ENCODE measurements at places on chromosomes 3 and 15.

- no peak for DNase-seq
Observed at GRCh38 chr3:19961960-19962359, 15.1 kb downstream of the RAB5A start.

DNA sequence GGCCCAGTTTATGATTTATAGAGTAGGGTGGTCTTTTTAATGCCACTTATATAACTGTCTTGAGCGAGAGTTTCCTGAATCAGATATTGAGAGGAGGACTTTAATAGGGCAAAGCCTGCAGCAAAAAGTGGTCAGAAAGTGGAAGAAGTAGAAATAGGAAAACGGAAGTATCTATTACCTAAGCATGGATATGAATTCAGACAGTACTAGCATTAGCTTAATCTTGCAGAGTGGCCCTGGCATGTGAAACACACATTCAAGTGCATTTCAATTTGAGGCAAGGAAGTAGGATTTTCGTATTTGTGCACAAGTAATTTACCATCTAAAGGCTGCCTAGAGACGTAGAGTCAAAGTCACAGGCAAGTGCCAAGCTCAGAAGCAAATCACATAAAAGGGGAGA lies 622.3 kb downstream of the DIPK2A start:
- no peak for DNase-seq

DNA sequence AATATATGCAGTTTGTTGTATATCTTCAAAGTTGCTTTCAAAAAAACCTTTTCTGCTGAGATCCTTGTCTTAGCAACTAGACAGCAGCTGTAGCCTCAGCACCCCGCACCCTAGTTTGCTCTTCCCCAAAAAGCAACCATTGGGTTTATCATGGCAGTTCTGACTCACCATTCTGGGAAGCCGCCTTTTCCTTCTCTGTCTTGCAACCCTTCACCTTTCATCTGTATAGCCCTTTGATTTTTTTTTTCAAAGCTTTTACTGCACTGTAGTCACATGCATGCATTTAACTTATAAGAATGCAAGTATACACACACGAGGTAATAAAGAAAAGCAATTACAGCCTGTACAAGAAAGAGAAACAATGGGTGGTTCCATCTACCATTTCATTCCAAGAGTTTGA lies 65.1 kb upstream of the THBS1 start:
- DNase-seq: no peak

DNA sequence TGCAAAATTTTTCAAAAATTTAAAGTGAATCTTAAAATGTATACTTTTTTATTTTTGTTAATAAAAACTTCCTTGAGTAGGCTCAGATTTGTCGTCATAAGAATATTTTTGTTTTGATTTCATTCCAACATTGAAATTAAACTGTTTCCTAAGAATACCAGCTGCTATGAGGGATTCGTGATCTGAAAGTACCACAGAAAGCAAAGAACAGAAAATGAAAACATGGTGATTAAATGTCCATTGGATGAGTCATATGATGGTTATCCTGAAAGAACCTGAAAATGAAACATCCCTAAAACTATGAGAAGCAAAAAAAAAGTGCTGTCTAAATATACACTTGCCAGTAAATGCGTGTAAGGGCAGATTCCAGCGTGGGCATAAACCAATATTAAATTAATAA lies 143.8 kb downstream of the GMNC start:
- DNase-seq: peak; percentile 55

DNA sequence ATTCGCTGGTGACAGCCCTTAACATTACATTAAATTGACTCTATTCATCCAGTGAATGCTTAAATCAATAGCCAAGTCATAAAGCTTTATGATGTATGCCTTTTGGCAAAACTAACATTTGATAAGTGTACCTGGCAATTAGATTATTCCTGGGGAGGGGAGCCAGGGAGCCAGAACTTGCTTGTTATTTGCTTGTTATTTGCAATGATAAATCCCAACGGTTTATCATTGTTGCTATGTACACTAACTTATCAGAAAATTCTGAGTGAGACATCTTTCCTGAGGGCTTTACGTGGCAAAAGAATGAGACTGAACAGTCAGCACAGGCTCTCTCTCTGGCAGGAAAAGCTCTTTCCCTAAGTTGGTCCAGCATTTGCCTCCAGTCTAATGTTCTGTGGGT lies 35.8 kb upstream of the FBN1 start:
- no peak for DNase-seq

DNA sequence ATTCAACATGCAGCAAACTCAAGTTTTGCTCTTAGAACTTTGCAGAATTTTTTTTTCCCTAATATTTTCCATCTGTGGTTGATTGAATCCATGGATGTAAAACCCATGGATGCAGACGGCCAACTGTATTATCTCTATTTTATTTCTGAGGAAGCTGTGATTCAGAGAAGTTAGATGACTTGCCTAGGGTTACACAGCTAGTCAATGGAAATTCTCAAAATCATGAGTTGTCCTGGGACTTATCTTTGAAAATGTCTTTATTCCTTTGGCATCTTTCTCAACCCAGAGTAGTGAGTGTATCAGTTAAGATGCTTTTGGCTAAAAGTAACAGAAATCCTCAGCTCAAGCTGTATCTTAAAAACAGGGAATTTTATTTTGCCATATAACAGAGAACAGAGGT lies 107.9 kb upstream of the GALNT15 start:
- no peak for DNase-seq

DNA sequence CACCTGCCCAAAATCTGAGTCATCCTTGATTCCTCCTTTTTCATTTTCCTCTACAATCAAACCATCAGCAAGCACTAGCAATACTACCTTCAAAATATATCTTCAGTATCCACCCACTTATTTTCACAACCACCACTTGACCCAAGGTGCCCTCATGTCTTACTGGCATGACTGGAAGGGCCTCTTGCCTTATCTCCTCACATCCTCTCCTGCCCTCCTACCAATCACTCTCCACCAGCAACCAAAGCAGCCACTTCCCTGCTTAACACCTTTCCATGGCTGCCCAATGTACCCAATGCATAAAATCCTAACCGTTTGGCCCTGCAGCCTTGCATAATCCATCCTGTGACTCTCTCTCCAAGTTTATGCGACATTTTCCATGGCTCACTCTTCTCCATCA lies 76.0 kb downstream of the MTHFS start:
- no peak for DNase-seq

DNA sequence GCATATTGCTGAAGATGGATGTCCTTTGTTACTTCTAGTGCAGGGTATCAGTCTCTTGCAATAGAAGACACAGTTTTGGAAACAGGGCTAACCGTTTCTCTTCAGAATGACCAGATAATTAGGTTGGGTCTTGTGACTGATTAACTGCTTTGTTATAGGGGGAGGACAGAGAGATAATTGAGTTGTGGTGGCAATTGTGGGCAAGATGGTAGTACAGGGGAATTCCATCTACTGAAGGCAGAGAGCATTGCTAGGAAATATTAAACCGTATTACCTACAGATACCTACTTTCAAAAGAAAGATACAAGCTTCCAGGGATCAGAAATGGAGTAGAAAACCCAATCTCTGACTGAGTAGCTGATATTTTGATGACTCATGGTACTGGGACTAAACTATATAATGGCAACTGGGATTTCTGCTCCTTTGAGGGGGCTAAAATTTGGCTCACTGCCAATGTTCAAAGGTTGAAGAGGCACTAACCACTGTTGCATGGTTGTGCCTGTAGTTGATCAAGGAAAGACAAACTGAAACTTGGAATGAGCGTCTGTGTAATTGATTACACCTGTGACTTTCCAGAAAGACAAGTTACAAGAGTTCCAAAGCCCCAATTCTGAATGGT lies 4.2 kb downstream of the PRR23B start:
- DNase-seq: no peak

GRCh38 chr15:38687340-38687739 lies 122.7 kb upstream of the RASGRP1 start:
- DNase-seq: no peak

DNA sequence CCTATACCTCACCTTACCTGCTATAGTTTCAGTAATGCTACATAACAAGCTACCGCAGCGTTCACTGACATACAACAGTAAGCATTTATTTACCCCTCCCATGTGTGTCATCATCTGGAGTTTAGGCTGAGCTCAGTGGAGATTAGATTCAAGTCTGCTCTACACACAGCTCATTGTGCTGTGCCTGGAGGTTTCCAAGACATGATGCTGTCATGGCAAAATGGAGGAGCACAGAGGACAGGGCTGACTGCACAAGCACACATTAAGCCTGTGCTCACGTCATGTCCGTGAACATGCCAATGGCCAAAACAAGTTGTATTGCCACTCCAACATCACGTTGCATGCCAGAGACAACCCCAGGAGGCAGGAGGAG lies 333.8 kb upstream of the TRIM42 start:
- DNase-seq: no peak

DNA sequence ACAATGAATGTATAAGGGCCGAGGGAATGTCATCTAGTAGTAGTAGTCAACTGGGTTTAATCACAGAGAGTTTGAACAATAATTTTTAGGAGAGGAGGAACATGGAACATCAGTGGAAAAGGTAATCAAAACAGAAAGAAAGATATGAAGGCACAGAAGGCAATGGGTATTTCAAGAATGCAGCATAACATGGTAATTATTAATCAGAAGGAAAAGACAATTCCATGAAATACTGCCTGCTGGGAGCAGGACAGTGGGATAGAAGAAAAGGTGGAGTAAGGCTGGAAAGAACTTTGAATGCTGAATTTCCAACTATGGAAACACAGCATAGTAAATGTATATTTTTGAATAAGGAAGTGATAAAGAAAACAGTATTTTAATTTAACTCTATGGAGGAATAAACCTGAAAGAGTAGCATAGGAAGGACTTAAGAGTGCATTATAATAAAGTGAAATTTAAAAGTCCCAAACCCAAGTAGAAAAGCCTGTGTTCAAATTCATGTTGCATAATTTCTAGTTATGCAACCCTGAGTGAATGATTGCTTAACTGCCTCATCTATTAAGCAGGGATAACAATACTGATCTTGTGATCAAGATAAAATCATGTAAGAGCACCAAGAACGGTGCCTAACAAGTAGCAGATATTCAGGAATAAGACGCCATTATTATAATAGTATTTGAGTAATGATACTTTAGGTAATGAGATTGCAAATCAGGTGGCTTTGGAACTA lies 357.7 kb downstream of the TBC1D5 start:
- DNase-seq: no peak

DNA sequence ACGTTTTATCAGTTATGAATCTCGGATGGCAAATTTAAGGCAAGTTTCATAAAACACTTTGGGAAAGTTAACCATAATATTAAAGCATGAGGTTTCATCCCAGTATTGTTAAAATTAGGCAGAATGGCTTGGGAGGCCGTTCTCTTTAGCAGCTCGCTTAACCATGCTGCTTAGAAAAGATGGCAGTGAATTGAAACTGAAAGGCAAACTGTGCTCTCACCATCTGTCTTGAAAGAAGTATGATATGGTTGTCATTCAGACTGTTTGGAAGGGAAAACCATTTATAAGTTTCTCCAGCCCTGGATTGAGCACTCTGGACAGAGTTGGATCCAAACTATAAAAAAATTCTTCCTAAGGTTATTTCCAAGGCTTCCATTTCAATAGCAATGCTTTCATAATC lies 332.3 kb upstream of the SUCLG2 start:
- no peak for DNase-seq

- no peak for DNase-seq
Observed at GRCh38 chr3:152155246-152156020, 113.3 kb upstream of the MBNL1 start.

DNA sequence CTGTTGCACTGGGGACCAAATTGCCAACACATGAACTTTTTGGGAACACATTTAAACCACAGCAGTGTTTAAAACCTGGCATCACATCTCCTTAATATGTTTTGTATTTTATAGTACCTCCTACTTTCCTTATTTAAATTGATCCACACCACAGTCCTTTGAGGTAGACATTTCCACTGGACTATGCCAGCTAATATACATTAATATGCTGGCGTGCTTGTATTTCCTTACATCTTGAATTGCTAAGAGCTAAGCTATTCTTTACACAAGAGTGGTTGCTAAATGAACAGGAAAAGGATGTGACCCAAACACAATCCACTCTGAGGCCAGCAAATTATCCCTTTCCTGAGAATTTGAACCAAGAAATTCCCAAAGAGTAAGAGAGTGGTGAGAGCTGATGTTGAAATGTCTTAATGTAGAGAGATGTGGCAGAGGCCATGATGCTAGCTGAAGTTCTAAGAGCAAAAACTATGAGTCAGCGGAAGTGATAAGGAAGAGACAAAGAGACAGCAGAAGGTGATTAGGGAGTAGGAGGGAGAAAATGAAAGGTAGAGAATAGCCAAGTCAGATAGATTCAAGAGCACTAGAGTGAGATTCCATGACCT lies 131.2 kb downstream of the CD47 start:
- DNase-seq: no peak

DNA sequence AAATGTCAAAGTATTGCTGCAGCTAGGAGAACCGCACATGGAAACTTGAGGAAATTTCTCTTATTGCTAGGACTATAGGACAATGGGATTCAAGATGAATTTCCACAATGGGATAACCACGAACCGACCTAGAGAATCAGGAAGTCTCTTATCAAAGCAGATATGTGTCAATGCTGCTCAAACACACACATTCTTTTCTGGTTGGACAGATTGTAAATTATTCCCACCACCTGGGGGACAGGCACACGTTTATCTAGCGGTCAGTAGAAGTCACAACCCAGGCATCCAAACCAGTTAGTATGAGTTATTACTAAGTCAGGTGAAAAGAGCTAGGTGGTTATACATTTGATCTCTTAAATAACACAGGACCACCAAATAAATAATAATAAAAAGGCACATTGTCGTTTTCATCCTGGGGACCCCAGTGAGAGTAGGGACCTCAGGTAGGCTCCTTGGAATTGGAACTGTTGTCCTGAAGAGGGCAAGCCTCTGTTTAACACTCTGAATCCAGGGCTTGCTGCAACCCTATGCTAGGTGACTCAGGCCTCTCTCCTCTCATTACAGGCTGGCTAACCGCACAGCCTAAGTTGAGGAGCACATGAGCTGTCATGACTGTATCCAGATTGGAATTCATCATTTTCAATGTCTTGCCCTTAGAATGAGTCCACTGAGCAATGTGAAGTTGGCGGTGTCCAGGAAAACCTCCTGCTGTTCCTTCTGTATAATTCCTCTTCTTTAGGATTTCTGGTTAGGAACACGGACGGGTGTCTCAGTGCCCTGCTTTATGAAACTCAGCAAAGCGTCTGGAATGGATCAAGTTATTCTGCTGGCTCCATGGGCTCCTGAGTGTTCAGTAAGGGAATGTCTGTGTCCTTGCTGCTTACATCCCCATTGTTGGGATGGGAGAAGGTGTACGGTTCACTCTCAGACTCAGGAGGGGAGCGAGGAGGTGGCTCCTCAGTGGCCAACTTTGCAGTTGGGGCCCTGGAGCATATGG lies 59.0 kb downstream of the CLEC3B start:
- peak; percentile 91 for DNase-seq

DNA sequence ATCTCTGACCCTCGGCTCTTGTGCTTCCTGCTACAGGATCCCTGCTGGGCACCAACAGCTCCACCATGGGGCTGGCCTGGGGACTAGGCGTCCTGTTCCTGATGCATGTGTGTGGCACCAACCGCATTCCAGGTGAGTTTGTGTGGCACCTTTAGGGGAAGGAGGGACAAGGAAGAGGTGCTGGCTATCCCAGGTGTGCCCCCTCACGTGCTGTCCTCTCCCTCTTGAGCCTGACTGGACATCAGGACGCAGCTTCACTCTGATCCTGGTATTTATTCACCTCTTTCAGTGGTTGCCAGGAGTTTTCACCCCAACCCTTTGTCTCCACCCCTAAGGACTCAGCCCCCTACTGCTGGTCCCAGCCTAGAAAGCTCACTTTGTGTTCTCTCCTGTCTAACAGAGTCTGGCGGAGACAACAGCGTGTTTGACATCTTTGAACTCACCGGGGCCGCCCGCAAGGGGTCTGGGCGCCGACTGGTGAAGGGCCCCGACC lies 960 bp downstream of the THBS1 start:
- no peak for DNase-seq
